ENCODE measurements at places on chromosomes 16 and 17.

GRCh38 chr17:80935526-80935925 lies 56.1 kb upstream of the CHMP6 start:
- no peak for DNase-seq
- H3K4me1 ChIP-seq: peaks cover 3% of the 10 kb centered on the region
- H3K27ac ChIP-seq: no peak overlapping the region
- peaks cover 1% of the 10 kb centered on the region for H3K36me3 ChIP-seq
- H3K27me3 ChIP-seq: no peaks in the 10 kb centered on the region

- H3K27me3 ChIP-seq: no peaks in the 10 kb centered on the region
- DNase-seq: no peak
- H3K4me3 ChIP-seq: no peak overlapping the region
- peaks cover 7% of the 10 kb centered on the region for H3K4me1 ChIP-seq
These were observed 40.3 kb upstream of the TNRC6A start for GRCh38 chr16:24689128-24689527.

- H3K36me3 ChIP-seq: no peaks in the 10 kb centered on the region
- peaks cover 6% of the 10 kb centered on the region for H3K4me1 ChIP-seq
- H3K27ac ChIP-seq: no peak overlapping the region
- H3K4me3 ChIP-seq: no peak overlapping the region
- peaks cover 38% of the 10 kb centered on the region for H3K27me3 ChIP-seq
These were observed 13.5 kb downstream of the SOX8 start for GRCh38 chr16:995087-995486.

- no peaks in the 10 kb centered on the region for H3K4me1 ChIP-seq
- no peak for DNase-seq
- peaks cover 37% of the 10 kb centered on the region for H3K36me3 ChIP-seq
- H3K27ac ChIP-seq: no peak overlapping the region
- no peaks in the 10 kb centered on the region for H3K27me3 ChIP-seq
These were observed 52.2 kb downstream of the NDE1 start for GRCh38 chr16:15701975-15702970.

DNA sequence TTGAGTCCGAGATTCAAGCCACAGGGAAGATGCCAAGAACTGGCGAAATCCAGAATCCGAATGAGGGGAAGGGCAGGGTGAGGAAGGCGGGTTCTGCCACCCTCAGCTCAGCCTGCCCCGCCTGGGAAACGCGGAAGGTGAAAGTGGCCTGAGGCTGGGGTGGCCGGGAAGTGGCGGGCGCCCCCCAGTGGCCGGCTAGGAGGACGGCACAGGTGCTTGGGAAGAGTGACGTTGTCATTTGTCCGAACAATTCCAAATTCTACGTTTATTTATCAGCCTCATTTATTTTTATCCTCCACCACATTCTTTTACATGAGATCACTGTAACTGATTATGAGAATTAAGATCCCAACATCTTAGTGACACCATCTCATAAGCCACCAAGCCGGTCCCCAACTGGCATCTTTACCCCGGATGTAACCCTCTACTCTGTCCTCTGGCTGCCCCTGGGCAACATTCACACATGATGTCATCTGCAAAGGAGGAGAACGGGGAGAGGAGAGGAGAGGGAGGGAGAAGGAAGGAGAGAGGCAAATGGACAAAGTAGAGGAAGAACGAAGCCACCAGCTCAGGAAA lies 21.3 kb downstream of the SRCIN1 start:
- no peak for DNase-seq
- H3K27me3 ChIP-seq: peaks cover 57% of the 10 kb centered on the region

DNA sequence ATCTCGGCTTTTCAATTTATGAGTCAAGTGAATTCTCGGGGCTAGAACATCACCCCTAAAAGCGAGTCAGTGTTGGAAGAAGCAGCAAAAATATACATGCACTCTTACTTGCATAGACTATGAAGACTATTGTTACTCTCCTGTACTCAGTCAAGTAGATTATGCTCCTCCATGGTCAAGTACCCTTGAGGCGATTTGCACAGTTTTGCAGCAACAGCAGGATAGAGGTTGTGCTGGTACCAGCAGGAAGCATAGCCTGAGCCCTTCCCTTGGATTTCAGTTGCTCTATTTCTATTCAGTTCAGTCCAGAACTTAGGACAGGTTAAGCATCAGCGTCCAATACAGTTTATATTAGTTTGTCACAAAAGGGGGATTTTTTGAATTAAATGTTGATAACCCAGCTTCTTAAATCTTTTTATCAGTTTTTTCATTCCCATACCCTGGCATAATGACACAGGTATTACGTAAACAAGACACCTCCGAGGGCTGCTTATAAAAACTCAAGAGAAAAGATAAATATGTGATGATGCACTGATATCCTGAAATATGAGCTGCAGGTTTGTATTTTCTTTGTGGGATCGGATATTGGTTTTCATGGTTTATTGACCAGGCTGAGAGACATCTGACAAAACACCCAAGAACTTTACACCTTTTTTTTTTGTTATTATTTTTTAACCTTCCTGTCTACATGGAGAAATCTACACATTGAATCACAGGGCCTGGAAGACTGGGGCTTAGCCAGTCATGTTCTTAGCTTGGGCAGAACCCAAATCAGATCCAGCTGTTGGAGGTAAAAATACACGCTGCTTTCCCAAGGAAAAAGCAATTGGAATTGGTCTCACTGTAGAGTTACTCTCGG lies 144.1 kb downstream of the PITPNC1 start:
- no peaks in the 10 kb centered on the region for H3K27me3 ChIP-seq
- no peak overlapping the region for H3K4me3 ChIP-seq
- H3K27ac ChIP-seq: no peak overlapping the region
- H3K4me1 ChIP-seq: no peaks in the 10 kb centered on the region
- DNase-seq: no peak
- H3K36me3 ChIP-seq: peaks cover 1% of the 10 kb centered on the region

DNA sequence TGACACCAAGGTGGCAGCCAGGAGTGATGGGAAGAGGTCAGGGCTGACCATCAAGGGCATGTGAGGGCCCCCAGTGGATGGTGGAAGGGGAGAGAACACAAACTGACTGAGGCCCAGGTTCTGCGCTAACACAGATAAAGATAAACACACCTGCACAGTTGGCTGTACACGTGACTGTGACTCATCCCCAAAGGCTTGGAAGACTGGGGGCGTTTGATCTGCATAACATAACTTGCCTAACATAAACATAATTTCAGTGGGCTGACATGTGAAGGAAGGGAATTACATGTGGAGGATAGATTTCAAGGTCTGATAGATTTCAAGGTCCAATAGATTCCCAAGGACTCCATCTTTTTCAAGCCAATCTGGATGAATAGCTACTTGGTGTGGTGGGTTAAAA lies 100.9 kb upstream of the TNRC6C start:
- peaks cover 22% of the 10 kb centered on the region for H3K27me3 ChIP-seq
- no peaks in the 10 kb centered on the region for H3K4me1 ChIP-seq
- no peak overlapping the region for H3K4me3 ChIP-seq
- H3K27ac ChIP-seq: no peak overlapping the region
- no peak for DNase-seq

- H3K27ac ChIP-seq: no peak overlapping the region
- H3K27me3 ChIP-seq: no peaks in the 10 kb centered on the region
- no peaks in the 10 kb centered on the region for H3K4me1 ChIP-seq
- no peak overlapping the region for H3K4me3 ChIP-seq
- DNase-seq: no peak
These were observed 94.0 kb upstream of the WSB1 start for GRCh38 chr17:27199948-27200347.

DNA sequence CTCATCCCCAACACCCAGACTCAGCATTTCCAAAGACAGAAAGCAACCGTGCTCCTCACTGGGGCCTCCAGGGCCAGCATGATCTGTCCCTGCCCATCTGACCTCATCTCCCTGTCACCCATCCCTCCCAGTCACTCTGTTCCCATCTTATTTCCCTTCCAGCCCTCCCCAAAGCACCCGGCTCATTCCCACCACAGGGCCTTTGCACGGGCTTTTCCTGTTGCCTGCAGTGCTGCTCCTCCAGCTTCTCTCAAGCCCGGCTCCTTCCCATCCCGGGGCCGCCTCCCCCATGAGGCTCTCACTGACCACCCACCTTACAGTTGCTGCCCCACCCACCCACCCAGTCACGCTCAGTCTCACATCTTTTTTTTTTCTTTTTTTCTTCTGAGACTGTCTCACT lies 54.8 kb downstream of the RMI2 start:
- H3K36me3 ChIP-seq: no peaks in the 10 kb centered on the region
- no peak overlapping the region for H3K27ac ChIP-seq
- H3K27me3 ChIP-seq: peaks cover 6% of the 10 kb centered on the region
